ENCODE measurements at places on chromosomes 11 and 22.

- no peak for DNase-seq
These were observed 920 bp downstream of the TMEM132A start for GRCh38 chr11:60924906-60925853.

- DNase-seq, result no peak
These were observed 5.3 kb downstream of the PHOX2A start for GRCh38 chr11:72238492-72239312.

- peak; percentile 75 for DNase-seq
These were observed 42.4 kb downstream of the KCNJ4 start for GRCh38 chr22:38412435-38413084.

- no peak for DNase-seq
These were observed 200.6 kb downstream of the CEP164 start for GRCh38 chr11:117528097-117528721.

DNA sequence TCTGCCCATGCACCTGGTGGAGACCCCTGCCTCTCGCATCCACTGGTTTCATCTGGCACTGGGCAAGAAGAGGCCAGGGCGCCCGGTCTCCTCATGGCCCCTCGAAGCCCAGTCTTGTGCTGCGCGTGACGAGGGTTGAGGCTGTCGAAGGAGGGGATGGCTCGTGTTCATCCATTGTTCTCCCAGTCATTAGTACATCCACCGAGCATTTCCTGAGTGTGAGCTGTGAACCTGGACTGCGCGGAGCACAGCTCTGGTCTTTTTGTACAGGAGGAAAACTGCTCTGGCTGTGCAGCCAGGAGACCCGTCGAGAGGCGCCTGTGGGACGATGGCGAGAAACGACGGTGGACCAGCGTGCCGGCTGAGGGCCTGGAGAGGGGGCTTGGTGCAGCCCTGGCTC lies 6.8 kb downstream of the CACNA1I start:
- DNase-seq, result no peak

DNA sequence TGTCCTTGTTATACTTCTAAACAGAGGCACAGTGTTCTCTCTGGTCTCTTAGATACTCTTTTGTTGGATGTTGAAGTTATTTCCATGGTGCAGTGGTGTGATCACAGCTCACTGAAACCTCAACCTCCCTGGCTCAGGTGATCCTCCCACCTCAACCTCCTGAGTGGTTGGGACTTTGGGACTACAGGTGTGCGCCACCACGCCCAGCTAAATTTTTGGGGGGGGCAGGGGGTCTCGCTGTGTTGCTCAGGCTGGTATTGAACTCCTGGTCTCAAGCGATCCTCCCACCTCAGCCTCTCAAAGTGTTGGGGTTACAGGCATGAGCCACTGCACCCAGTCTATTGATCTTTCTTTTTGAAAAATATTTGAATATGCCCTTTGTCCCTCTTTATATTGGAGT lies 14.9 kb downstream of the ZNF74 start:
- DNase-seq, result no peak
